EL (cell line): ENCODE measurements at places on chromosomes 3 and 15.
A peak's percentile ranks its signal among the peaks of the same experiment; 100 is the strongest.

- no peak for DNase-seq
These were observed 23.7 kb downstream of the RORA start for GRCh38 chr15:61205346-61205921.

- DNase-seq, result no peak
These were observed 215.0 kb upstream of the CDIN1 start for GRCh38 chr15:36364377-36364776.

- DNase-seq, result peak; percentile 1
These were observed 57.2 kb downstream of the SH3GL3 start for GRCh38 chr15:83504365-83504764.

GRCh38 chr15:60933900-60934885 lies 294.9 kb downstream of the RORA start:
- no peak for DNase-seq

GRCh38 chr15:68091743-68092142 lies 37.6 kb downstream of the PIAS1 start:
- no peak for DNase-seq

DNA sequence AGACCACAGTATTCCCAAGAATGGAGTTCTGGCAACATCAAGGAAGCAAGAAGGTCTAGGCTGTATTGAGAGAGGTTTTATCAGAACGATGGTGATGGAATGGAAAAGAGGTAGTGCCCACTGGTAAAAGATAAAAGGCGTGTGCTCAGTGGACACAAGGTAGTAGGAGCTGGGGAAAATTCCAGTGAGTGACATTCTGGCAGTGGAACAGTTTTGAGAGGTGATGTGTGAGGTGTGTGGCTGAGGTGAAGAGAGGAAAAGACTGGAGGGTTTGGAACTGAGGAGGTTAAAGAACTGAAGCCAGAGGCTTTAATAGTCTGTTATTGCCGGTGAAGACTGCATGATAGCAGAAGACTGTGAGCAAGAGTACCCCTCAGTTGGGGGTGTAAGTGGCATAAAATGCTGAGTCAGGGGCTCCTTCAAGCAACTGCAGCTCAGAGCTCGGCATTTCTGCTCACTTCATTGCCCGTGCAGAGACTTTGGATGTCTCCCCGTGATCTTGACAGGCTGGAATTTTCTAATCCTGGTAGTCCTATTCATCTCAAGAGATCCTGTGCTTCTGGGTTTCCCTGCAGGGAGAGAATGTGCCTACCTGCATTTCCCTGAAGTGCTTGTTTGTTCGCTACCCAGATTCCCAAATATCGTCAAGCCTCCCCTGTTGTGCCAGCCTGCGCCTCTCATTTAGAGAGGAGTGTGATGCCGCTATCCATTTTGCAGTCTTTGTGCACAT lies 191.0 kb downstream of the SATB1 start:
- DNase-seq, result no peak

- DNase-seq, result no peak
These were observed 144.6 kb downstream of the FOXP1 start for GRCh38 chr3:71438904-71439303.

- DNase-seq, result no peak
These were observed 38.2 kb downstream of the BCHE start for GRCh38 chr3:165799026-165799425.

DNA sequence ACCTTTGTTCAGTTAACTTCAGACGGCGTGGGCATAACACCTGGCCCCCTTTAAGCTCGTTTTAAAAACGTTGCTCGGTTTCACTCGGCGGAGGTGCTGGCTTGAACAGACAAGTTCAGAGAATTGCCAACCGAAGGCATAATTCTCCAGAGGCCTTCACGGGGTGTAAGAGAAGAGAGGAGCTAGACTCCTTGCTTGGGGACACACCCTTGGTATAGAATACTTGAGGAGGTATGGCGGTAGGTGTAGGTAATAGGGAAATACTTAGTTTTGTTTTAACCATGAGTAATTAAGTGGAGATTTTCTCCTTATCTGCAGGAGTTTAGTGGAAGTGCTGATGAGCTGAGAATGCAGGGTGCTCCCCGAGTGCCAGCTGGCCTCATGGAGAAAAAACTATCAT lies 921 bp downstream of the FBXL2 start:
- peak; percentile 18 for DNase-seq

- DNase-seq, result peak; percentile 60
These were observed 113.0 kb downstream of the PDE8A start for GRCh38 chr15:85094685-85095084.
